Astrocyte (in vitro differentiated cells and primary cell): ENCODE measurements at places on chromosomes 1 and 21. TPM values are rescaled to one million over a fixed set of nuclear protein-coding genes. Genes with fewer than 3 reads are reported as not detected.

GRCh38 chr1:178230881-178231409 is 137.0 kb downstream of the RASAL2 start:
- no peak overlapping the region for H3K4me3 ChIP-seq
- no peaks in the 10 kb centered on the region for H3K4me1 ChIP-seq
- no peak for DNase-seq
- H3K27ac ChIP-seq, result no peak overlapping the region

GRCh38 chr1:184499616-184500015 is 112.8 kb downstream of the C1orf21 start:
- H3K27me3 ChIP-seq, result no peaks in the 10 kb centered on the region
- no peak overlapping the region for H3K4me3 ChIP-seq
- DNase-seq, result no peak
- no peak overlapping the region for H3K27ac ChIP-seq
- H3K4me1 ChIP-seq, result no peaks in the 10 kb centered on the region

GRCh38 chr21:45403825-45404729 is 888 bp upstream of the COL18A1 start:
- H3K4me3 ChIP-seq, result peak overlapping the region; percentile 44
- no peak overlapping the region for H3K27ac ChIP-seq
- no peaks in the 10 kb centered on the region for H3K36me3 ChIP-seq
- no peaks in the 10 kb centered on the region for H3K27me3 ChIP-seq
- DNase-seq, result peak; percentile 76
- peaks cover 27% of the 10 kb centered on the region for H3K4me1 ChIP-seq

- H3K27me3 ChIP-seq, result peaks cover 5% of the 10 kb centered on the region
- no peak overlapping the region for H3K4me3 ChIP-seq
- no peak overlapping the region for H3K27ac ChIP-seq
Measured at GRCh38 chr1:38613996-38614395, 245.6 kb downstream of the RRAGC start.

The DPYD gene
- total RNA-seq, result 7.5 and 8.8 TPM in 2 replicates
